Globus pallidus (tissue), 1 donor: ENCODE measurements at places on chromosomes 11 and 22.

DNA sequence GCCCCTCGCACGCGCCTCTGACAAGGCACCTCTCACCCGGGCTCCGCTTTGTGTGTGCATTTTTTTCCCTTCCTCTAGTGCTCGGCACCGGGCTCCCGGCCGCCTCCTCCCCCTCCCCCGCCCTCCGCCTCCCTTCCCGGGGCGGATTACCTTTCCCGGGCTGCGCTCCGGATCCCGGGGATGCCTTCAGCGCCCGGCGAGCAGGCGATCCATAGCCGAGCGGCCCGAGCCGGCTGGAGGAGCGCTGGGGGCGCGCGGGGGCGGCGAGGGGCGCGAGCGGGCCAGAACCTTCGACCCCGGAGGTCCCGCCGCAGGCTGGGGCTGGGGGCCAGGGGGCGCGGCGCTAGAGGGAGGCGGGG, 282 bp downstream of the MPPED2 start:
- DNase-seq: peak; percentile 15

- DNase-seq: no peak
These were observed 43.9 kb downstream of the SGSM3 start for GRCh38 chr22:40414311-40414710.

- peak; percentile 97 for DNase-seq
These were observed 103.2 kb downstream of the ZBTB16 start for GRCh38 chr11:114162719-114163123.

GRCh38 chr11:61361237-61361740, 393 bp downstream of the CYB561A3 start:
- no peak for DNase-seq

- no peak for DNase-seq
These were observed 2.7 kb downstream of the RNH1 start for GRCh38 chr11:504053-504993.

DNA sequence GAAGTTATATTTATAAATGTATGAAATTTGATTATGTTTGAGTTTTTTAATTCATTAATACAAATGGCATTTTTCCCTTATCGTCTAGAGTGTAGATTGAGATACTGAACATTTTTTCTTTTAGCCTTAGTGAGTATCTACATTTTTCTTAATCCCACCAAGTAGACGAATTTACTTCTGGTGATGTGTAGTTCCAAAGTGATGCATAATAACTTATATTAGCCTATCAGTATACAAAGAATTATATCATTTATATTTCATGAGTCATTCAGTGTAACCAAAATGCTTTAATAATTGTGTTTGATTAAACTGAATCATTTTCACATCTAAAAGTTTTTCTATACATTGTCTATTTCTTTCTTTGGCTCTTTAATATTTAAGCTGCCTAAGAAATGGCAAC, 745.6 kb upstream of the LUZP2 start:
- DNase-seq: no peak

DNA sequence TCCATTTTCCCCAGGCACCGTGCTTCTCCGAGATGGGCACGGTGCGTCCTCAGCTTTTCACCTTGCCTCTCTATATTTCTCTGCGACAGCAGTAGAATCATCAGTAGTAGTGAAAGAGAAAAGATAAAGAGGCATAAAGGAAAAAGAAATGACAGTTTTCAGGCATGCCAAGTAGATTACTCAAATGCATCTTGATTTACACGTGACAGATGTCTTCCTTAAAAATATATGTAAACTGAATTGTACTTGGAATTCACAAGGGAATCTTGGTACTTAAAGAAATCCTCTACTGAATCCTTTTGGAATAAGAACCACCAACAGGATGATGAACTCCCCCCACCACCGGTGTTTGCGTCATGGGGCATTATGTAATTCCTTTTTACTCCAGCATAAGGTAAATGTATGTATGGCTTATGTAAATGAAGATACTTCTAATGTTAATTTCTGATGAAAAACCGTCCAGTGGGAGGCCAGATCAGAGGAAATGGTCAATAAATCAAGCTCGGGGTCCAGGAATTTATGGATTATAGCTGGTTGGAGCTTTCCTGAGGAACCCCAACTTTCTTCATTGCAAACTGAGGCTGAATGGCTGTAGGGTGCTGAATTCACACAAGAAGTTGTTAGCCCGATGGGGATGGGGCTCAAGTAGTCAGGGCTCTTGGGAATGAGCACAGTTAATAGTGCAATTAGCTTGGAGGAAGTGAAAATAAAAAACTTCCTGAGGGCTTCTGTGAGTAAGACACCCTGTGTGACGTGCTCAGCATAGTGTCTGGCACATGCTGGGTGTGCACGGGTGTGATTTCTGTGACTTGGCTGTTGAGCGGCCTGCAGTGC, 630.4 kb downstream of the OPCML start:
- DNase-seq: no peak

DNA sequence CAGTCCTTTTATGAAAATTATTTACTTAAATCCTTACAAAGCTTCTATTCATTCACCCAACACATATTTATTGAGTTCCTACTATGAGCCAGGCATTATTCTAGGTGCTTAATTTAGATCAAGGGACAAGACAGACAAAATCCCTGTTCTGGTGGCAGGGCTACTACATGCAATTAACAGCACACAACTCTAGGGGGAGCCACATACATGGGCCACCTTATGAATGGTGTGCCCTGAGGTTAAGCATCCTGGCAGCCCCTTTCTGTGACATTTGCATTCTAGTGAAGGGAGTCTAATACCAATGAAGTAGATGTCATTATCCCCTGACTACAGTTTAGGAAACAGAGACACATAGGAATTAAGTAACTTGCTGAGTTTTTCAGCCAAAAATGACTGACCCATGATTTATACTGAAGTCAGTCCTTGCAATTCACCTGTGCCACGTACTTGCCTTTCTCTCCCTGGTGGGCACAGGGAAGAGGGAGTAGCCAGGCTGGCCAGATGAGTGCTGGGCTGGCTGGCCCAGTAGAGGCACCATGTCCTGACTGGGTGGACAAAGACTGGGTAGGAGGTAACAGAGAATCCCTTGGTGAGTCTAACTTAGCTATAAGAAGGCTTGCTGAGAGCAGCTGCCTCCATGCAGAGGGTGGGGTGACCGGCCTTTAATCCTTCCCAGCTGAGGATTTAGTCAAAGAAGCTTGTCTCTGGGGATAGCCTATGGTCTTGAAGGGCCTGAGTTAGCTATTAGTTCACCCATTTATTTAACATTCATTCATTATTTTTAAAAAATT, 52.0 kb upstream of the ELF5 start:
- no peak for DNase-seq

- no peak for DNase-seq
These were observed 20.9 kb downstream of the TP53AIP1 start for GRCh38 chr11:128921793-128922192.

- no peak for DNase-seq
These were observed 5.5 kb downstream of the PRSS23 start for GRCh38 chr11:86805873-86806310.

GRCh38 chr11:376531-377173, 7.4 kb downstream of the B4GALNT4 start:
- no peak for DNase-seq

DNA sequence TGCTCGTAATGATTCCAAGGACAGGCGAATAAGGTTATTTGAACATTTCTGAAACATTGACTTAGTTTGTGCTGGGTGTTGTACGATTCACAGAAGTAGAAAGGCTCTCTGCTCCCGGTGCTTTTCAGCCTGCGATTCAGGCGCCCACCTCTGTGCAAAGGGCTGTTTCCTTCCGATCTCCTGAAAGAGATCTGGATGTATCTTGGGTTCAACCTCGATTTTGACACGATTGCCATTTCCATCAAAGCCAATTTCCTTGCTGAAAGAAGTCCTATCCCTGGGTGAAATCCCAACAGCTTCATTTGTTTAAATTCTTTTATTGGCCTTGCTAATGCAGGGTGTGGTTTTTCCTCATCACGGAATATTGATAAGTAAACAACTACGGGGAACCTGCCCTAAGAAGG, 1.1 kb upstream of the ZC3H12C start:
- peak; percentile 31 for DNase-seq

- DNase-seq: no peak
These were observed 13.1 kb downstream of the EEF1G start for GRCh38 chr11:62560566-62561103.

- no peak for DNase-seq
These were observed 27.1 kb downstream of the DKK3 start for GRCh38 chr11:11981364-11981763.

DNA sequence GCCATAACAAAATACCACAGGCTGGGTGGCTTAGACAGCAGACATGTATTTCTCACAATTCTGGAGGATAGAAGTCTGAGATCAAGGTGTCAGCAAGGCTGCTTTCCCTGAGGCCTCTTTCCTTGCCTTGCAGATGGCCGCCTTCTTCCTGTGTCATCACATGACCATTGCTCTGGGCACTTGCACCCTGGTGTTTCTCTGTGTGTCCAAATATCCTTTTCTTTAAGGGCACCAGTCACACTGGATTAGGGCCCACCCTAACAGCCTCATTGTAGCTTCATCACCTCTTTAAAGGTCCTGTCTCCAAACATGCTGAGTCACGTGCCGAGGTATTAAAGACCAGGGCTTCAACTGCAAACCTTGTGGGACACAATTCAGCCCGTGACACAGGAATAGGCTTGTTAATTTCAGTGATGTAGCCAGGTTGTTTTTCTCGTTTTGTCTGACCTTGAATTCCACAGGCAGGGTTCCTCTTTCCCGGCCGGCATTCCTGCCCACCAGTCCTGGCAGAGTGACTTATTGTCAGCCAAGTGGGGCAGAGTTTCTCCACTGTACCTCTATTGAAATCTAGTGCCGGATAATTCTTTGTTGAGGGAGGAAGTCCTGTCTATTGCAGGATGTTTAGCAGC, 100.1 kb downstream of the KCNQ1OT1 start:
- no peak for DNase-seq

DNA sequence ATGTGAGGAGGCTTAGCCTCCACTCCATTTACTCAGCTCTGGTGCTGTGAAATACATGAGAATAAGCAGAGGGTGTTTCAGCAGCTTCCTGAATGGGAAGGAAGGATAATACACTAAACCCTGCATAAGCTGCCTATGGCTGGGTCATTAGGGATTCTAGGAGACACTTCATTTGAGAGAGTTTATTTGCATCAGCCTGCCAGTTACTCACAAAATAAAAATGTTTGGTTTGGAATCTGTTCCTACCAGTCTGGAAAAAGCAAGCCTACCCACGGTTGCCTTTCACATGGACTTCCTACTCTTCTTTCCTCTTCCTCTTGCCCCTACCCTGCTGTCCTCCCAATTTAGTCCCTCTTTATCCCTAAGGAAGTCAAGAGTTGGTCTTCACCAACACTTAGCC, 20.5 kb downstream of the SLC1A2 start:
- no peak for DNase-seq
